Lower lobe of right lung (tissue), 2 donors: ENCODE measurements at places on chromosomes 1 and 21. TPM values are rescaled to one million over a fixed set of nuclear protein-coding genes. Genes with fewer than 3 reads are reported as not detected.

Gene SWT1
- 7.4 TPM for total RNA-seq

Gene GLMP
- total RNA-seq, result 53.7 TPM

Gene ERICH3
- total RNA-seq, result 8.1 TPM

Gene DNALI1
- total RNA-seq, result 28.1 TPM

Gene KRTAP11-1
- total RNA-seq, result not detected

Gene MSH4
- 0.65 TPM for total RNA-seq

Gene FAM131C
- total RNA-seq, result not detected

Gene SUSD4
- 3.7 TPM for total RNA-seq

Gene TGFB2
- 10.2 TPM for total RNA-seq

Gene OR6K6
- not detected for total RNA-seq

Gene LCE3E
- total RNA-seq, result not detected

Gene ANKRD65
- 22.3 TPM for total RNA-seq

Gene SPAG17
- 9.9 TPM for total RNA-seq

Gene TUT4
- total RNA-seq, result 52.1 TPM

Gene RCSD1
- total RNA-seq, result 20.7 TPM

Gene ORC1
- total RNA-seq, result 0.68 TPM

Gene BMP8B
- 1.7 TPM for total RNA-seq

Gene SLC50A1
- 42.6 TPM for total RNA-seq

Gene RRP15
- total RNA-seq, result 18.7 TPM

Gene CNR2
- total RNA-seq, result not detected

- DNase-seq, result no peak
Observed at GRCh38 chr1:181430015-181430885, 53.1 kb upstream of the CACNA1E start.

- no peak for DNase-seq
Observed at GRCh38 chr1:47624531-47624930, 186.7 kb downstream of the FOXD2 start.

DNA sequence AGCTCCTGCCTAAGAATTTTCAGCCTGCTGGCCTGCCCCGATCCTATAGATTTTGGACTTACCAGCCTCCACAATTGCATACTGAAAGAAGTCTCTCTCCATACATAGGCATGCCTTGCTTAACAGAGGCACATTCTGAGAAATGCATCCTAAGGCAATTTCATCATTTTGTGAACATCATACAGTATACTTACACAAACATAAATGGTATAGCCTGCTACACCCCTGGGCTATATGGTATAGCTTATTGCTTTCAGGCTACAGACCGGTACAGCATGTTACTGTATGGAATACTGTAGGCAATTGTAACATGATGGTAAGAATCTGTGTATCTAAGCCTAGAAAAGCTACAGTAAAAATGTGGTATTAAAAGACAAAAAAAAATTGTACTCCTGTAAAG, 174.7 kb downstream of the NRIP1 start:
- no peak for DNase-seq

GRCh38 chr1:87612956-87613355, 284.3 kb downstream of the LMO4 start:
- DNase-seq, result no peak

- DNase-seq, result no peak
Observed at GRCh38 chr1:119226321-119226720, 85.9 kb upstream of the WARS2 start.

DNA sequence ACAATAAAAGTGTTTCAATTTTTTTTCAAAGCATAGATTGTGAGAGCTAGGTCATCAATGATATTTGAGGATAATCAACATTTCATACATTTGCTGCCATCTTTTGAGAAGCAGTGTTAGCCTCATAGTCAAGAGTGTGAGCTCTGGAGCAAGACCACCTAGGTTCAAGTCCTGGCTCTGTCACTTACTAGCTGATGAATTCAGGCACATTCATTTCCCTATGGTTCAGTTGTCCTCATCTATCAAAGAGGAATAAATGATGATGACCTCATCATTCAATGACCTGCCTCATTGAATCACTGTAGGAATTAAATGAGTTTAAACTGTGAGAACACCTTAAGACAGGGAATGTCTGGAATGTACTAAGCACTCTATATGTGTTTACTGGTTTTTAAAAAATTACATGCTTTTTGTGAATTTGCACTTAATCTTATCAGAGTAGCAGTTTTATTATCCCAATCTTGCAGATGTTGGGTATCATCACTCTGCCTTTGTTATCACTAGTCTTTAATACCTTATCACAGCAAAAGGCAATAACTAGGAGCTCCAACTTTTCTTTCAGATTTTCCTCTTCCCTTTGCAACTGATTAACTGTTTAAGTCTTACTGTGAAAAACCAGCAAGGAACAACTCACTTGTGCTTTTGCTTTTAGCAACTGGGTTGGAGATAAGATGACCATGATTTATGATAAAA, 47.4 kb downstream of the SLC30A10 start:
- no peak for DNase-seq

GRCh38 chr1:64161357-64161941, 42.0 kb upstream of the UBE2U start:
- no peak for DNase-seq

DNA sequence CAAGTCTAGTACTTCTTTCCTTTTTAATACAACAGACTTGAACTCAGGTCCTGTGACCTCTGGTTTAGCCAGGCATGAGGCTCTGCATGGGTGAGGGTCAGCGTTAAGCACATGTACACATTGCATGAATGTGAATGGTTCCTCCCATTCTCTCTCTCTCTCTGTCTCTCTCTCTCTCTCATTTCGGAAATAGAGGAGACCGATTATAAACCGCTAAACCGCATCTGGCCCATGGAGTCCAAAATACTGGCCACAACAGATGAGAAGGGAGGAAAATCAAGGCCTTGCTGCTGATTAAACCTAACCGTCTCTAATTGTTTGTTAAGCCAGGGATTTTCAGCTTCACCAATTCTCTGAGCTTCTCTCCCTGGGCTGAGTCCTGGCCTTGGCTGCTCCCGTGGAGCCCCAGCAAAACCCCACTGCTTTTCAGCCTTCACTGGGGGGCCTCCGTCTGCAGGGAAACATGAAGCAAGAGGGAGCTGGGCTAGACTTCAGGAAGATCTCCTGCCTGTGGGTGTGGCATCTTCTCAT, 6.6 kb downstream of the RSPO1 start:
- DNase-seq, result no peak

DNA sequence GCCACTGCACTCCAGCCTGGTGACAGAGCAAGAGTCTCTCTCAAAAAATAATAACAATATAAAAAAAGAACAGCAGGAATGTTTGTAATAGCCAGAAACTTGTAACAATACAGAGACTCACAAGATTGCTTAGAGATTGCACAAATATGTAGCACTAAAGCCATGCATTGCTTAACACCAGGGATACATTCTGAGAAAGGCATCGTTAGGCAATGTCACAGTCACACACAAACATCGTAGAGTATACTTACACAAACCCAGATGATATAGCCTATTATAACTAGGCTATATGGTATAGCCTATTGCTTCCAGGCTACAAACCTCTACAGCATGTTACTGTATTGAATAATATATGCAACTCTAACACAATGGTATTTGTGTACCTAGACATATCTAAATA, 45.3 kb downstream of the GPATCH2 start:
- no peak for DNase-seq

- DNase-seq, result peak; percentile 77
Observed at GRCh38 chr1:42943166-42943565, 15.5 kb downstream of the SLC2A1 start.

GRCh38 chr1:230349020-230349393, 77.1 kb downstream of the PGBD5 start:
- no peak for DNase-seq

GRCh38 chr1:153386500-153386901, 4.4 kb downstream of the S100A8 start:
- peak; percentile 63 for DNase-seq

DNA sequence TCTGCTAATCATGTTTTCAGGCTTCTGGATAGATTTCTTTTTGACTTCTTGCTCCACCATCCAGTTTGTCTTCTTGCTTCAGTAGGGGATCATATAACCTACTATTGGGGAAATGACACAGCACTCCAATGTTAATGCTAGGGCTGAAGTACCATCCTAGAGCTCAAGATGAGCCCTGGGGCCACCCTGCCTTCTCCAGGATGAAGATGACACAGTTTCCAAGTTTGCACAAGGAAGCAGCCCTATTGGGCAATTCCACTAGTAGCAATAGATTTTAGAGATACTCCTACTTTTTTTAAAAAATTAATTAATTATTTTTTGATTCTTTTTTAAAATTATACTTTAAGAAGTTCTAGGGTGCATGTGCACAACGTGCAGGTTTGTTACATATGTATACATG, 11.3 kb upstream of the KLF18 start:
- no peak for DNase-seq

DNA sequence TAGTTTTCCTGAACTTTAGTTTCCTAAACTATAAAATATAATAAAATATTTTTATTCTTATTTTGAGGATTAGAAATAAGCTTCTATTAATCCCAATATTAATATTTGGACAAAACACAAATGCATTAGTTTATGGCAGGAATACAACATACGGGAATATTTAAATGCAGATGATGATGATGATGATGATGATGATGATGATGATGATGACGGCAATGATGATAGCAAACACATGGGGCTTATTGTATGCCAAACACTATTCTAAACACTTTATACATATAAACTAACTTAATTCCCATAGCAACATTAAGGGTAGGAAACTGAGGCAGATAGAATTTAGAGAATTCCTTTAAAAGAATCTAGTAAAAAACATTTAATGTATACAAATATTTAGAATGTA, 541.5 kb upstream of the BEND5 start:
- DNase-seq, result no peak

GRCh38 chr1:157081707-157082106, 17.9 kb downstream of the ETV3L start:
- DNase-seq, result no peak

GRCh38 chr1:13956393-13956792, 256.4 kb downstream of the PRDM2 start:
- DNase-seq, result no peak

GRCh38 chr1:9684801-9685200, 33.3 kb downstream of the PIK3CD start:
- DNase-seq, result no peak

GRCh38 chr1:29900712-29901111, 664.4 kb downstream of the PTPRU start:
- no peak for DNase-seq

GRCh38 chr1:64471218-64472039, 1.5 kb downstream of the CACHD1 start:
- peak; percentile 61 for DNase-seq

- DNase-seq, result no peak
Observed at GRCh38 chr1:28867850-28868249, 46.5 kb upstream of the EPB41 start.

GRCh38 chr1:70411360-70411844, 334 bp downstream of the CTH start:
- no peak for DNase-seq

DNA sequence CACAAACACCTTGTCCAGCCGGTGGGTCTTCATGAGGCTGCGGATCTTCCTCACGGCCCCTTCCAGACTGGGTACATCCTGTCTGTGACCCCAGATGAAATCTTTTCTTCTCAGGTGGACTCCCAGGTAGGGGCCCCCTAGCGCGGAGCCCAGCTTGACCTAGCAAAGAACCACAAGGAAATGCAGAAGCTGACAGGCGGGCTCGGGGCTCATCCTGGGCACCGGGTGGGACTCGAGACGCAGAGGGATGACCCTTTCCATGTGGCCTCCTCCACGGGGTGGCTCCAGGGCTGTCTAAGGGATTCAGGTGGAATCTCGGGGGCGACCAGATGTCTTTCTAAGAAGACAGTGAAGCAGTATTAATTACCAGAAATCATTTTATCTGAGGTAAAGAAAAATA, 17.8 kb downstream of the POFUT2 start:
- no peak for DNase-seq

DNA sequence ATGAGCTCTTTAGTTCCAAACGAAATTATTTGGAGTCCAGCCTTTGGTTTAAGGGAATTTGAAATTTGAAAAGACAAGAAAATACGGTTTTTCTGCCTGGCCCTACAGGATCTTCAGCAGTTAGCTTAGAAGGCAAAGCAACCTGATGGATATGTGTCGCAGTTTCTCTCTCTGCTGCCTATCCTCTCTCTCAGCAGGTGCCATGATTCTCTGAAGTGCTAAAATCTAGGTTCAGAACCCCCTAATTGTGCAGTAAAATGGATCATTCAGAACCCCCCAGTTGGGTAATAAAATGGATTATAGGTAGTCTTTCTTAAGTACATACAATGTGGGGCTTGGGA, 446 bp upstream of the DEPDC1 start:
- no peak for DNase-seq

DNA sequence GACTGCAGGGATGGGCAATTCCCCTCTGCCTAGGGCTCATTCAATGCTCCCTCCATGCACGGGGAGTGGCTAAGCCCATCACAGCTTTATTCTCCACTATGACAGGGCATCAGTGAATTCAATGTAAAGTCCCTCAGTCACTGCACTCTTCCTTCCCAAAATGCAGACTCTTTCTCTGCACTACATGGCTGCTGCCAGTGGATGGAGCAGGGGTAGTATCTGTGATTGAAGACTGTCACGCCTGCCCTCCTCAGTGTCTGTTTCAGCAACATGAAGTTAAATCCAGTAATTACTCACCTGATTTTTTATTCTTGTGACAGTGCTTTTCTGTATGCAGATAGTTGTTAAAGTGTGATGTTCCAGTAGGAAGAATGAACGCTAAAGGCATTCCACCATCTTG, 1323.2 kb downstream of the AMY1C start:
- DNase-seq, result no peak

- no peak for DNase-seq
Observed at GRCh38 chr1:223068900-223069665, 74.0 kb downstream of the TLR5 start.

- DNase-seq, result no peak
Observed at GRCh38 chr1:52641307-52641706, 8.3 kb downstream of the SHISAL2A start.

DNA sequence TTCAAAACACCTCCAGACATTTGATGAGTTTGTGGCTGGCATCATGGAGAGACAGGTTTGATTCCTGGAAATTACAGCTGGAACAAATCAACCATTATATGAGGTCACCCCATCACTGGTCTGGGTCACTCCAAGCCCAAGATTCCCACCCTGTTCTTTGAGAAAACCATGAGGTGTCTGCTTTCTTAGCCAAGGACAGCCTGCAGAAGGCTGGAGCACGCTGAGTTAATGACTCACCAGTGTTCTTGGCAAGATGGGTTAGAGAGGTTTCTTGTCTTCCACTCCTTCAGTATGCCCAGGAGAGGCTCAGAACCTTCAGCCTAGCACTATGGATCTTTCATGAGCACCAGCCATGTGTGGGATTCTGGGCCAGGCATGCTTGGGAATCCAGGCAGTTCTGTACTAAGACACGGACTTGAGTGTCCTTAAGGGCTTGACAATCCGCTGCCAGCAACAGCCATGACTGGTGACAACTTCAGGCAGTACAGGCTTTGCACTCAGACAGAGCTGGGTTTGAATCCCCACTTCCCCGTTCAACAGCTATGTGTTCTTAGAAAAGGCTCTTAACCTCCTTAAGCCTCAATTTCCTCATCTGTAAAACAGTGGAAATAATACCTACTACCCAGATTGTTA, 43.9 kb downstream of the GRHL3 start:
- no peak for DNase-seq

GRCh38 chr1:24874056-24874455, 56.0 kb downstream of the RUNX3 start:
- DNase-seq, result peak; percentile 46

- DNase-seq, result no peak
Observed at GRCh38 chr1:227759341-227760300, 24.4 kb downstream of the SNAP47 start.
